Heart left ventricle (tissue), 16 donors: ENCODE measurements at places on chromosomes 13 and 19. TPM values are rescaled to one million over a fixed set of nuclear protein-coding genes. Genes with fewer than 3 reads are reported as not detected.
A peak's percentile ranks its signal among the peaks of the same experiment; 100 is the strongest.

NCR1 gene
- polyA plus RNA-seq = not detected

GRCh38 chr13:44116562-44117332 is 237.0 kb downstream of the LACC1 start:
- H3K27ac ChIP-seq = peak overlapping the region; percentile 73
- peak; percentile 28 for DNase-seq
- H3K36me3 ChIP-seq = no peaks in the 10 kb centered on the region
- no peaks in the 10 kb centered on the region for H3K27me3 ChIP-seq

DNA sequence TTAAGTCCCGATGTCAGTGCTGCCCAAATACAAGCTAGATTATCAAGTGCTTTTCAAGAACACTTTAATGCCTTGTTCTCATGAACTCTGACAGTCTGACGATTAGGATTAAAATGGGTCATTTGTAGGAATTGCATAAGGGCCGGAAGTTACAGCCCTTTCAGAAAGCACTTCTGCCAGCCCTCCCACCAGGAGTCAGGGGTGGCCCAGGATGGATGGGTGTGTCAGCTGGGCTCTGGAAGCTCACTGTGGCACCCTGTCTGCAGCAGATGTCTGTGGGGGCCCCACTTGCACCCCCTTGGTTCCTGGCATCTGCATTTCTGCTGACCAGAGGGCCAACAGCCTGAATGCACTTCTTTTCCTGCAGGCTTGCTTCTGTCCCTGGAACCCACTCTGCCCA is 712.7 kb downstream of the UQCRFS1 start:
- no peak for DNase-seq
- H3K4me3 ChIP-seq = no peak overlapping the region
- no peaks in the 10 kb centered on the region for H3K27me3 ChIP-seq
- peaks cover 9% of the 10 kb centered on the region for H3K4me1 ChIP-seq
- no peak overlapping the region for H3K27ac ChIP-seq

DNA sequence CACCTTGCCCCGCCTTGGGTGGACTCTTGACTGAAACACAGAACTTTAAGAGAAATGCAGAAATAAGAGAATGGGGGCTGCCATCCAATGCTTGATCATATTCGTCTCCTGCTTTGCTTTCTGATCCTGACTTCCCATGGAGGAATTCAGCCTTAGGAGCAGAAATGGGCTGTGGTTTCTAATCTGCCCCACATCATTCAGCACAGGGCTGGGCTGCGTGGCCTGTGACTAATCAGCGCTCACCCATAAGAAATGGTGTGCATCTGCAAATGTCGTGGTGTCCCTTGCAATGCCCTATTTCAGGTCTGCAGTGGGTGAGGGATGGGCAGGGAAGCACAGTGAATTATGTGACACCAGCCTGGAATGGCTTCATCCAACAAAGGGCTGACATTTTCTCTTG is 60.7 kb upstream of the URI1 start:
- H3K27me3 ChIP-seq = peaks cover 9% of the 10 kb centered on the region
- H3K4me1 ChIP-seq = no peaks in the 10 kb centered on the region

GRCh38 chr13:44819245-44819644 is 170.0 kb downstream of the NUFIP1 start:
- no peaks in the 10 kb centered on the region for H3K27me3 ChIP-seq
- no peak overlapping the region for H3K27ac ChIP-seq
- H3K4me3 ChIP-seq = no peak overlapping the region
- no peaks in the 10 kb centered on the region for H3K4me1 ChIP-seq
- DNase-seq = no peak
- no peaks in the 10 kb centered on the region for H3K36me3 ChIP-seq

DACH1 gene
- 1.2 TPM for polyA plus RNA-seq

- H3K4me1 ChIP-seq = peaks cover 27% of the 10 kb centered on the region
- H3K27ac ChIP-seq = peak overlapping the region; percentile 90
Observed at GRCh38 chr13:110529522-110530311, 31.8 kb downstream of the RAB20 start.

DNA sequence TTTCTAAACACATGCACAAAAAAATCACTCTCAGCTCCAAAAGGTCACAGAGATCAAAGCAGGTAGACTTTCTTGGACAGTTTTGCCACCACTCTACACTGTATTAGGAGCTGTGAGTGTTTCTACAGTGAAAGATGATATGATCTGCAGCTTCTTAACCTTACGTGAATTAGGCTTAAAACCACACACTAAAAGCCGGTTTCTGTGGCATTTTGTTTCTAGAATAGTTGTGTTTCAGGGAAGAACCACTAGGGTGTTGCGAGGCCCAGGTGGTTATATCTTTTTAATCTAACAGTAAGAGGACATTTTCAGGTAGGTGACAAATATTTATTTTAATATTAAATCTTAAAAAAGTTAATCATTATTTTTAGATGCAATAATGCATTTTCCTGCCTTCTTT is 216.4 kb downstream of the KLF5 start:
- H3K27ac ChIP-seq = no peak overlapping the region
- no peaks in the 10 kb centered on the region for H3K27me3 ChIP-seq
- H3K4me3 ChIP-seq = no peak overlapping the region
- no peaks in the 10 kb centered on the region for H3K36me3 ChIP-seq
- DNase-seq = no peak
- H3K4me1 ChIP-seq = no peaks in the 10 kb centered on the region

ZNF541 gene
- polyA plus RNA-seq = 1.1 TPM

- H3K27ac ChIP-seq = peak overlapping the region; percentile 62
- H3K4me3 ChIP-seq = no peak overlapping the region
- H3K36me3 ChIP-seq = no peaks in the 10 kb centered on the region
- no peak for DNase-seq
- no peaks in the 10 kb centered on the region for H3K27me3 ChIP-seq
Observed at GRCh38 chr19:49364083-49364737, 533 bp downstream of the DKKL1 start.

DNA sequence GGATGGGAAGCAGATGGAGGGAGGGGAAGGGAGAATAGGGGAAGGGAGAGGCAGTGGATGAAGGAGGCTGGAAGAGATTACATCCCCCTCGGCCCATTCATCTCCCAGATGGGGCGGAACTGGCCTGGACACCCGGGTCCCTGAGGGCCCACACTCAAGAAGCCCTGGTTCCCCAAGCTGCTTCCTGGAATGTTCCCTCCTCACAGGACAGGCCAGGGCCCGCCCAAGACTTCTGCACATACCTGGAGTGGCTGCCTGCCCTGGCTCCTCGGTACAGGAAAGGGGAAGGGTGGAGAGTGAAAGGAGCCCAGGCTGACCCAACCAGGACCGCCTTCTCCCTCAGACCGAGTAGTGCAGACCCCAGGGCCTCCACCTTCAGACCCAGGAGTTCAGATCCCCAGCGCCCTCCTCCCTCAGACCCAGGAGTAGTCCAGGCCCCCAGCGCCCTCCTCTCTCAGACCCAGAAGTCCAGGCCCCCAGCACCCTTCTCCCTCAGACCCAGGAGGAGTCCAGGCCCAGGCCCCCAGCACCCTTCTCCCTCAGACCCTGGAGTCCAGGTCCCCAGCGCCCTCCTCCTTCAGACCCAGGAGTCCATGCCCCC is 489 bp downstream of the NTF4 start:
- H3K27ac ChIP-seq = no peak overlapping the region
- H3K36me3 ChIP-seq = no peaks in the 10 kb centered on the region
- no peak for DNase-seq
- no peak overlapping the region for H3K4me3 ChIP-seq
- H3K4me1 ChIP-seq = peaks cover 5% of the 10 kb centered on the region
- H3K27me3 ChIP-seq = peaks cover 20% of the 10 kb centered on the region

- H3K36me3 ChIP-seq = peaks cover 65% of the 10 kb centered on the region
- no peak overlapping the region for H3K27ac ChIP-seq
- H3K4me1 ChIP-seq = no peaks in the 10 kb centered on the region
- H3K4me3 ChIP-seq = no peak overlapping the region
- no peak for DNase-seq
Observed at GRCh38 chr19:8403820-8404109, 9.3 kb upstream of the MARCHF2 start.

SIGLEC5 gene
- polyA plus RNA-seq = 0.15 TPM

KLK12 gene
- not detected for polyA plus RNA-seq

DNA sequence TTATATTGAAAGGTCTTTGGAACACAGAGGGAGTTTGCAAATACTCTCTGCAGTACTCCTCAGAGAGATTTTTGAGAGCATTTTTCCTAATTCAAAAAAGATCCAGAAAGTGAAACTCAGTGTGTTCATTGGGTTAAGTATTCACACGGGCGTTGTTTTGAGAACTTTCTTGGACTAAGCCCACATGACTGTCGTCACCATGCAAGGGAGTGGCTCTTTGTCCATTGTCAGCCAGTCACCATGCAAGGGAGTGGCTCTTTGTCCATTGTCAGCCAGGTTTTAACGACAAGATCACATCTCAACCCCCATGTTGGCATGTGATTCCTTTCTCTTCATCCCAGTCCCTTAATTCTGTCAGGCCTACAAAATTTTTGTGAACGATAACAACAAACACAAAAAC is 81.2 kb upstream of the STK24 start:
- H3K27me3 ChIP-seq = no peaks in the 10 kb centered on the region
- no peak overlapping the region for H3K4me3 ChIP-seq

- no peak for DNase-seq
- no peak overlapping the region for H3K27ac ChIP-seq
Observed at GRCh38 chr13:44652962-44653660, 77.0 kb upstream of the TSC22D1 start.

DNA sequence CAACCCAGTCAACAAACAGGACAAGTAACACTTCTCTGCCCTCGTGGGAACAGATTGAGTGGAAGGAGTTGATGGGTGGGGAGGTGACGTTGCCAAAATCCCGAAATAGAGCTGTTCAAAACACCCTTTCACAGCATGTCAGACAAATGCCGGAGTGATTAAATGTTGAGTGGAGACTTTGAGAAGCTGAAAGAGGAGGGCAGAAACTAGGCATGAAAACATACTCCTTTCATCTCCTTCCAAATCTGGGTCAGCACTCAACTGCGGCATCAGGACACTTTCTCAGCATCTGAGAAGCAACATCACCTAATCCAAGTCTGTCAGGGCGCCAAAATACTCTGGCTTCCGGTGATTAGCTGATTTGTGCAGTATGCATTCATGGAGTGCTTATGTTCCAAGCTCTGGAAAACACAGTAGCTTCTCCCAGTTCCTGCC is 51.5 kb upstream of the MRI1 start:
- H3K4me1 ChIP-seq = peaks cover 3% of the 10 kb centered on the region
- H3K4me3 ChIP-seq = no peak overlapping the region

- no peaks in the 10 kb centered on the region for H3K27me3 ChIP-seq
- H3K4me1 ChIP-seq = no peaks in the 10 kb centered on the region
- DNase-seq = no peak
- no peak overlapping the region for H3K4me3 ChIP-seq
- no peaks in the 10 kb centered on the region for H3K36me3 ChIP-seq
- H3K27ac ChIP-seq = no peak overlapping the region
Observed at GRCh38 chr13:79614250-79614918, 133.4 kb downstream of the NDFIP2 start.

DNA sequence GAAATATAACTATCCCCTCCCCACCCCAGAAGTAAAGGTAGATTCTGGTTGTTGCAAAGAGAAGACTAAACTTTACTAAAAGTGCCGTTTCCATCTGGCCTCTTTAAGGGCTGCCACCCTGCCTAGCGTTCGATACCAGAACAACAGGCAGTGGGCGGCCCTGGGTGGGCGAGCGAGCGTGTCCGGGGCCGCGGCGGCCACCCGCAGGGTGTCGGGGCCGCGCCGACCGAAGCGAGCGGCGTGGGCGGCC is 2.6 kb downstream of the FGF9 start:
- H3K27me3 ChIP-seq = peaks cover 7% of the 10 kb centered on the region
- no peaks in the 10 kb centered on the region for H3K36me3 ChIP-seq
- peaks cover 29% of the 10 kb centered on the region for H3K4me1 ChIP-seq
- H3K27ac ChIP-seq = peak overlapping the region; percentile 94
- H3K4me3 ChIP-seq = peak overlapping the region; percentile 66

DNA sequence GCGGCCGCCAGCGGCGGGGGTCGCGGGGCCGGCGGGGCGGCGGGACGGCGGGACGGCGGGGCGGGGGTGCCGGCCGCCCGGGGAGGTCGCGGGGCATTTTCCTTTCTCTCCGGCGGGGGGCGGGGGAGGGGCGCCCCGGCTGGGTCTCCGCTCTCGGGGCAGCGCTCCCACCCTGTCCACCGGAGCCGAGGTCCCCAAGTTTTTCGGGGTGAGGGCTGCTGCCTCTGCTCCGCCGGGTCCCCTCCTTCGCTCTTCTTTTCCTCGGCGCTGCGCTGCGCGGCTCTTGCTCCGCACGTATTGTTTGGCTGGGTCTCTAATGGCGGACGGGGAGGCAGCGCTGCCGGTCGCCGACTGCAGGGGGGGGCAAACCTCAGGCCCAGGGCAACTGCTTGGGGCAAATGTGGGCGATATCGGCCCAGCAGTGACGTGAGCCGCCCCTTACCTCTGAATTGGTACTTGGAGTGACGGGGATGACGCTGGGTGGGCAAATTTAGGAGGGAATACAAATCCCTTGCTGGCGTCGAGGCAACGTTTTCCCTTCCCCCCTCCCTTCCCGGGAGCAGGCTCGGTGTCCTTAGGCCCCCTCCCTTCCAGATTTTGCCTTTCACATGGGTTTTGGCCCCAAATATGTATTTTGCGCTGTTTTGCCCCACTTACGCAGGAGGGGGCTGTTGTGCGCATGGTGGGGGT is 759 bp downstream of the ZMYM2 start:
- H3K27me3 ChIP-seq = no peaks in the 10 kb centered on the region
- H3K4me1 ChIP-seq = peaks cover 24% of the 10 kb centered on the region
- DNase-seq = peak; percentile 85
- H3K36me3 ChIP-seq = no peaks in the 10 kb centered on the region
- H3K27ac ChIP-seq = peak overlapping the region; percentile 78

DNA sequence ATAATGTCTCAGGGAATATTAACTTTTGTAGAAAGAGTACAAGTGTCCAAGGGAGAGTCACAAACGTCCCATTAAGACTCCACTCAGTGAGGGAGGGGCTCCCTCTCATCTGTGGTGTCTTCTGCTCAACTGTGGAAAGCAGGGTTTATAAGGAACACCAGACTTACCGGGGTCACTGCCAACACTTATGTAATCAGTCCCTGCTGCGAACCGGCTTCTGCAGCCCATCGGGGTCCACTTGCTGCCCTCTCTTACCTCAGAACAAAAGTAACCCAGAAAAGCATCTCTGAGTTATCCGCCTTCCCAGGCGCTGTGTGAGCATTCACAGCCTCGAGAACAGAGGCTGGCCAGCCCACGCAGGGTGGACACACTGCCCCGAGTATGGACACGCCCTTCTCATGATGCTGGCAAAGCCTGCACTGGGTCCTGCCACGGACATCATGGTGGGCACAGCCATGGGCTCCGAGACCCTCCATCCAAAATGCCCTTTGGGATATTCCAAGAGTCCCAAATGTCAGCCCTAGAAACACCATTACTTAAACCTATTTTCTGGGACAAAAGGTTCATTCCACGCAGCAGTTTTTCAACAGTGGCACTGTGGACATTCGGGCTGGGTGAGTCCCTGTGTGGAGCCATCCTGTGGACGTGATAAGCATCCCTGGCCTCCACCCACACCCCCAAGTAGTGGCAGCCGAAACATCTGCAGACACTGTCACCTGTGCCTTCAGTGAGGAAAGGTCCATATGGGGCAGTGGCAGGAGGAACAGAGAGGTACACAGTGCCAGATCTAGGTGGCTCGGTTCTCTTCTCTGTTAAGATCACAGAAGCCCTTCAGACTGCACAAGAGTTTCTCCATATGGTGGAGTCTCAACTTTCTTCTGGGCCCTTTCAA is 63.9 kb downstream of the STK24 start:
- no peak overlapping the region for H3K27ac ChIP-seq
- no peak overlapping the region for H3K4me3 ChIP-seq
- H3K27me3 ChIP-seq = no peaks in the 10 kb centered on the region
- H3K36me3 ChIP-seq = no peaks in the 10 kb centered on the region

PLPP2 gene
- 0.54 TPM for polyA plus RNA-seq
